ENCODE measurements at places on chromosomes 6 and 20. TPM values are rescaled to one million over a fixed set of nuclear protein-coding genes. Genes with fewer than 3 reads are reported as not detected.

GRCh38 chr6:17355404-17355774 lies 38.0 kb upstream of the CAP2 start:
- no peak for DNase-seq

- no peak for DNase-seq
Observed at GRCh38 chr6:143140767-143141166, 80.1 kb downstream of the AIG1 start.

Gene RNF39
- total RNA-seq, result not detected

- no peak for DNase-seq
Observed at GRCh38 chr20:20824924-20825584, 112.6 kb upstream of the RALGAPA2 start.

DNA sequence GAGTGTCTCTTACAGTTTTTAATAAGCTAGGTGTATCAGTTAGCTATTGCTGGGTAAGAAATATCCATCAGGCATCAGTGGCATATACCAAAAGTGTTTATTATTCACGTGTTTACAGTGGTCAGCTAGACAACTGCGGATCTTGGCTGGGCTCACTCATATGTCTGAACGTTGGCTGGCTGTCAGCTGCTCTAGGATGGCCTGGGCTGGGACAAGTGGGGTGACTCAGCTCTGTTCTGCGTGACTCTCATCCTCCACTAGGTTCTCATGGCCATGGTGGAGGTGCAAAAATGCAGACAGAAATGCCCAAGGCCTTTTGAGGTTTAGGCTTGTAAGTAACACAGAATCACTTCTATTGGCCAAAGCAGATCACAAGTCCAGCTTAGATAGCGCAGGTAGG lies 22.0 kb downstream of the ZNF341 start:
- peak; percentile 46 for DNase-seq

GRCh38 chr20:44758247-44759101 lies 12.8 kb downstream of the KCNK15 start:
- DNase-seq, result no peak

- peak; percentile 72 for DNase-seq
Observed at GRCh38 chr6:154548130-154548830, 37.8 kb upstream of the CNKSR3 start.

GRCh38 chr20:45041464-45042337 lies 59.2 kb downstream of the KCNS1 start:
- DNase-seq, result peak; percentile 70

GRCh38 chr6:40569162-40569910 lies 17.8 kb downstream of the LRFN2 start:
- no peak for DNase-seq

DNA sequence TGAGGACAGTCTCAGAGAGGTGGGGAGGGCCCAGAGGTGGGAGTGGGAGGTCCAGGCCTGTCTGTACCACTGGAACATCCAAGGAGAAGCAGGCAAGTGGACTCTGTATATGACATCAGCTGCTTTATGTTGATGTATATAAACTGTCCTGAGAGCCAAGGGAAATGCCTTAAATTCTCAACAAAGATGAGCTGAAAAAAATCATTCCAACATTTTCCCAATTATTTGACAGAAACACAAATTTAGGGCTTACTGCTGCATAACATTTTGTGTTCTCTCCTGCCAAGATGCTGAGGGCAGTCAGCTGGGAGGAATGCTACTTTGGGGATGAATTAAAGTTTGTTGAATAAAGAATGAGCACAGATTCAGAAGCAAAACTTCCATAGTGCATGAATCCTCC lies 52.8 kb downstream of the FOXC1 start:
- no peak for DNase-seq

Gene CFAP61
- total RNA-seq, result 0.26 TPM

DNA sequence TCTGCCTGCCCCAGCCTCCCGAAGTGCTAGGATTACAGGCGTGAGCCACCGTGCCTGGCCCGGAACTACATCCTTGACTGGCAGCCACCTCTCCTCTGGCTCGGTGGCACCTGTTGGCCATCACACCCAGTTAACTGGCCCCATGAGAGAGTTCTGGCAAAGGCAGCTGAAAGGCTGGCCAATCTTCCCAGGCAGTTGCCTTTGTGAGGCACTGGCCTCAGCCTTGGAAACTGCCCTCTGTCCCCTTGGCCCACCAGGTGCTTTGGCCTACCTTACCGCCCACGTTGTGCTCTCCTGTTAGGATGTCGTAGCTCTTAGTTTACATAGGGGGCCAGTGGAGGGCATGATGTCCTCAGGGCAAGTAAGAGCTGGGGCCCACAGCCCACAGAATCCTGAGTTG lies 9.6 kb upstream of the MANBAL start:
- no peak for DNase-seq

DNA sequence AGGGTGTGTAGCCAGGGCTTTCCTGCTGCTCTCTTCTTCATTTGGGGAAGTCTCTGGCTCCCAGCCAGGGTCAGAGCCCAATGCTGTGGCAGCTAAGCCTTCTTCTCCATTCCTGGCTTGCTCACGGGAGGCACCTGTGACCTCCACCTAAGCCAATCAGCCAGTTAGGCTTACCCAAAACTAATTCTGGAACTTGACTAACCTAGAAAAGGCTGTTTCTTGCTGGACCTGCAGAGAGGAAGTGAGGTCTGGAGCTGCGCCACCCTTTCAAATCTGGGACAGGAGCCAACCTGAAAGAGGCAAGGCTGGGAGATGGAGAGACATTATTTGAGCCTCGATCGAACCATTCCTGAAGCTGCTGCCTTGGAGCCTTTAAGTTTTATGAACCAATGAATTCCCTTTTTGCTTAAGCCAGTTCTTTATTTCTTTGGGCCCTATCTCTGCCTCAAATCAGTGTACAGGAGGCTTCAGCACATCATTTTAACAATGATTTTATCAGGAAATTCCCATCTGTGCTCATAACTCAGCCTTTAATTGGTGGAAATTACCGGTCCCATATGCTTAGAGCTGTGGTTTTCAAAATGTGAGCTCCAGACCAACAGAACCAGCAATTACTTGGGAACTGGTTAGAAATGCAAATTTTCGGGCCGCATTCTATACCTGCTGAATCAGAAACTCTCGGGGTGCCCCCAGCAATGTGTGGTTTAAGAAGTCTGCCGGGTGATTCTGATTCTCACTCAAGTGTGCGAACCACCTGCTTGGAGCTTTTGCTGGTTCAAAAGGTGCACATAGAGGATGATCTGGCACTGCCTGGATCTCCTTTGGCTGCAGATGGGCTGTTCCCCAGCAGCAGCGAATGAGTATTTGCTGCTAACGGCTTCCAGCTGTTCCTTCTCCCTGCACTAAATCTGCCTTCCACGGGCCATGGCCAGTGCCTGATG lies 97.4 kb upstream of the RNF24 start:
- DNase-seq, result peak; percentile 65

Gene SLC25A27
- total RNA-seq, result 12.6 TPM

DNA sequence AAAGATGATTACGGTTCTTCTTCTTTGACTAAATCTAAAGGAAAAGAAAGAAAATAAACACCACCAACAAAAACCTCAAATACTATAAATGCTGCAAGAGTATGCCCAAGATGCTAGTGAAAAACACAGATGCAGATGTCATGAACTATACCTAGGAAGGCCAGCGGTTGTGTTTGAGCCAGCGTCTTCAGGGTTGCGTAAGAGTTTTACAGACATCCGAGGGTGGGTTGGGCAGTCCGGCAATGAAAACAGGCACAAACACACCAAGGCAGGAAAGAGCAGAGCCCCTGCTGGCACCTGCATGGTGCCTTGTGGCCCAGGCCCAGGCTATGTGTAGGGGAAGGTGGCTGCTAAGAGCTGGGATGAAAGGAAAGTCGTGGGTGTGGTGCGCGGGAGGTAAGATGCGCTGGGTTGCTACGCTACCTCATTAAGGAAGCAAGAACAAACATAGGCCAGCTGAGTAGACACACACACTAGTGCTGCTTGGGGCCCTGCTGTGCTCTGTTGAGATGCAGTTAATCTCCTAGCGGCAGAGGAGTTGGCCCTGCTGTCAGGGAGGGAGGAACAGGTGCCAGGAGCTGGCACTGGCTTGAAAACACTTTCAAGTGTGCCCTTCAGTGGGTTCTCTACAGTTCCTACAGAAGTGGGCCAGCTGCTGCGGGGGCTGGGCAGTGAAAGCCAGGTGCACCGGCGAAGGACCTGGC lies 170.2 kb upstream of the PLN start:
- DNase-seq, result no peak

GRCh38 chr6:90249034-90249433 lies 47.6 kb downstream of the BACH2 start:
- DNase-seq, result no peak

DNA sequence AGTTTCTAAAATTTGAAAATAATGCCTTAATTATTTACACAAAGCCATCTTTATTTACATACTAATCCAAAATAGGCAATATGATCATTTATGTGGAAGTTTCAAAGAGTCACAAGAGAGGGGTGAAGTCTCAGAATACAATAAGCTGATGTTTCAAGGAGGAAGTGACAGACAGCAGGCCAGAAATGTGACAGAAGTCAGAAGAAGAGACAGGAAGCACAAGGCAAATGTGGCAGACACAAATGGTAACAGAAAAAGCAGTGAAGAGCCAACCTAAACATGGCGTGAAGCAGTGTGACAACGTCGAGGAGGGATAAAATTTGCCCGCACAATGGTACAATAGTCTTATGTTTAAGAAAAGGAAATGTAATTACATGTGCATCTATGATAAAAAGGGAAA lies 59.8 kb downstream of the SHPRH start:
- no peak for DNase-seq

Gene FKBP1C
- total RNA-seq, result 0.26 TPM

DNA sequence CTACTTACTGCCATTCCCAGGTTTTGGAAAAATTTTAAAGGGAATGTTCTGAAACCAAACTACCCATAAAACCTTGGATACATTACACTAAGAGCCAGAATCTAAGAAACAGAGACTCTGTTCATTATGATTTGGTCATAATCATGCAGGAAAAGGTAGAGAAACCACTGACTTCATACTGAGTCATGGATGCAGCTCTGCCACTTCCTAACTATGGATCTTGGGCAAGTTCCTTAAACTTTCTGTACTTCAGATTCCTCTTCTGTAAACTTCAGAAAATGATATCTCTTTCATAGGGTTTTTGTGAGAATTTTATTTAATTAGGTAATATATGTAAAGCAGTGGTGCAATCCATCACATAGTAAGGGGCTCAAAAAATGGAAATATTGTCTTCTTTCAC lies 20.0 kb downstream of the PLA2G7 start:
- DNase-seq, result no peak

DNA sequence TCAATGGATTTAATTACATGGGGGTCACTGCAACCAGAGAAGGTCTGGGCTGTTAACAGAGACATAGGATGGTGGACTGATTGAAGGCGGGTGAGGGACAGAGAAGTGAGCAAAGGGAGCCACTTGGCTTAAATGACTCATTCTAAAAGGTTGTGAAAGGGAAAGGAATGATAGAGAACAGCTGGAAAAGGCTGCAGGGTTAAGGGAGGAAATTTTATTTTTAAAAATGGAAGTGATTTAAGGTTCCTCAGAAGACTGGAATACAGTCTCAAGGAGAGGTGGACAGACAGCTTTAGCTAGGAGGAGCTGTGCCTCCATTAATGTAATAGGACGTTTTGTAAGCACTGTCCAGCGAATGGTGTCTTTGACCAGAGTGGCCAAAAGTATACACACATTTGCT lies 46.7 kb downstream of the RGS17 start:
- DNase-seq, result peak; percentile 46
